Lower lobe of right lung (tissue), 2 donors: ENCODE measurements at places on chromosomes 5 and 9. TPM values are rescaled to one million over a fixed set of nuclear protein-coding genes. Genes with fewer than 3 reads are reported as not detected.

Gene OLFML2A
- 22.3 TPM for total RNA-seq

DNA sequence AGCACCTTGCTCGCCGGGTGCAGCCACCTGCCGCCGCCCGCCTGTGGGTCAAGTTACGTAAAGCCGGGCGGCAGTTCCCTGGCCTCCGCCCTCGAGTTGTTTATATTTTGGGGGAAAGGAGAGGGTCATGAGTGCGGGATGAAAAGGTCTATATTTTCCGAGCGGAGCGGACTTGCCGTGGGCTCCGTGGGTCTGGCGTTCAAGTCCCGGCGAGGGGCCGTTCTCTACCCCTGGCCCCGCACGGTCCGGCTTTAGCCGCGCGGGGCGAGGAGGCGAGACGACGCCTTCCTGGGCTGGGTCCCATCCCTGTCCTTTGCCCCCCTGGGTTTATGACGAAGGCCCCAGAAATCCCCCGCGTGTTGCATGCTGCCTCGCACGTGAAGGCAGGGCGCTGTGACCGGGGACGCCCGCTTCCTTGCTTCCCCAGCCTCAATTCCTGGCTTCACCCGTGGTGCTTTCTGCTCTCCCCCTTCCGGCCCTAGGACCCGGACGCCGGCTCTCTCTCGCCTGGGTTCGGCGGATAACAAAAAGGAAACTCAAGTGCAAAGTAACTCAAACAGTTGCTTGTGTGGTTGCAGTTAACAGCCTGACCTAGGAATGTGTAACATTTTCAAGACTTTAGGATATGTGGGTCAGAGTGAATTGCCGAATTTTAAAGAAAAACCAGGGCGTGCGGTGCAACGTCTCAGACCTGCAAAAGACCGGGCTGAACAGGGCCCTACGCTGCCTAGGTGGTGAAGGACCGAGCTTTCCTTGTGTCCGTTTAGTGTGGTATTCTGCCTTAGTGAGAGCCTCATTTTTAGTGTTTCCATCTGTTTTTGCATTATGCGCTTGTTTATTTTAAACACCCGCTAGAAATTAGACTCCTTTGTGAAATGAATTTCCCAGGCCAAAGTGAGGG, 810 bp downstream of the VPS13A start:
- peak; percentile 63 for DNase-seq

Gene CBY3
- not detected for total RNA-seq

- no peak for DNase-seq
Observed at GRCh38 chr9:90611568-90611967, 31.1 kb downstream of the DIRAS2 start.

Gene FBP2
- not detected for total RNA-seq

DNA sequence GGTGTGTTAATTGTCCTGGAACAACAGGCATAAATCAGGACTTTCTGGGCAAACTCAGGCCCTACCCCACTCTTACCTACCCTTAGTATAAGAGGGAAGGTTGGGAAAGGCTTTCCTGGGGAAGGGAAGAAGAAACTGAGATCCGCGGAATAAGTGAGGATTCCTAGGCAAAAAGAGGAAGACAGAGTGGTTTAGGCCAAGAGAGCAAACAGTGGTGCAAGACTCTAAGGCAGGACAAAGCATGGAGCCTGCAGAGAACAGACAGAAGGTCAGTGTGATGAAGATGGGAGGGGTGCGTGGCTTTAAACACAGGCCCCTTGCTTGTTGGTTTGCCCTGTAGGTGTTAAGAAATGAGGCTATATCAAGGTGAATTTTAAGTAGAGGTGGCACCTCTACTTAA, 69.4 kb downstream of the TMC1 start:
- no peak for DNase-seq
